Spinal cord (tissue), 10 donors: ENCODE measurements at places on chromosomes 3 and 15. TPM values are rescaled to one million over a fixed set of nuclear protein-coding genes. Genes with fewer than 3 reads are reported as not detected.

DNA sequence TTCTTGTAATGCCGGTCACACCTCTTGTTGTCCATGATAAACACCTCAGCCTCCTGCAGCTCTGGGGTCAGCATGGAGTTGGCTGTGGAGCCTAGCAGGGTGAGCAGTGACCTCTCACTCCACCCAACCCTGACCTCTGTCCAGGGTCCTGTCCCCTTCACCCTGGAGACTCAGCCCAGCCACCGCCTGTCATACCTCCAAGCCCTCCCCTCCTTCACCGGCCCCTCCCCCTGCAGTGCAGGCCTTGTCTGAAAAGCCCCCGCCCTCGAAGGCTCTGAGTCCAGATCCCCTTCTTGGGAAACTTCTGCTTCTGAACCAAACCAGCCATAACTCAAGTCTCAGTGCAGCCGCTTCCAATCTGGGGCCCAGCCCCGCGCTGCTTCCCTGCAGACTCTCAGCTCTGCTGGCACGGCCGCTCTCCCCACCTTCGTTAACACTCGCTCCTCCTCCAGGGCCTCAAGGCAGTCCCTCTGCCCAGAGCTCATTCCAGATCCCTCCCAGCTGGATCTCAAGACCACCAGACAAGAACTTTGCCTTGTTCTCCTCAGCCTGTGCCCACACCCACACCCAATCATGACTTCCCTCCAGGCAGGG, 25.4 kb upstream of the PRSS50 start:
- DNase-seq: no peak

DNA sequence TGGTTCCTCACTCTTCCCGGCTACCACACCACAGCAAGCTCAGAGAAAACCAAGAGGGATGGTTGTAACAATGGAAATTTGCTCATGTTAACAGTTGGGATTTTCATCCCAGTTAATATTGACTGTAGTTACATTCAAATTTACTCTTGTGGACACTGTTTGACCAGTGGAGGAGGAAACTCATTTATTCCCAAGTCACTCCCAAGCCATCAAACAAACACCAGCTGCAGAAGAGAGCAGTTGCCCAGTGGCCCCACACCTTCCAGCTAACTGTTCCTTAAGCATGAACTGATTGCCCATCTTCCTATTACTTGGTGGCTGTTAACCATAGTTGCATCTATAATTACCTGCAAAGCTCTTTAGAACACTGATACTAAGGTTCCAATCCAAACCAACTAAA, 24.1 kb upstream of the MECOM start:
- no peak for DNase-seq

DNA sequence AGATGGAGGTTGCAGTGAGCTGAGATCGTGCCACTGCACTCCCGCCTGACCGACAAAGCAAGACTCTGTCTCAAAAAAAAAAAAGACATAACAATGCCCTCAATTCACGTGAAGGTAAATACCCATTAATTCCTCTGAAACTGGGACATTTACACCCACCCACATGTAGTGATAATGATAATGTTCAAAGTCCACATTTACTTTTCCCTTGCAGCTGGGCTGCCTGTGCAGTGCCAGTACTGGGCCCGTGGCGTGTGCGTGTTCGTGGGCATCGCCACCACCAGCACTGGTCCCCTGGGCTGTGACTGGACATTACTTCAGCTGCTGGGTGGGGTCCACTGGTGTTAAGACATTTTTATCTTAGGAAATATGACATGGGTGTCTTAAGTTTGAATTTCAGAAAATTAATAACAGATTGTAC, 123.6 kb downstream of the SLC25A26 start:
- DNase-seq: no peak

DNA sequence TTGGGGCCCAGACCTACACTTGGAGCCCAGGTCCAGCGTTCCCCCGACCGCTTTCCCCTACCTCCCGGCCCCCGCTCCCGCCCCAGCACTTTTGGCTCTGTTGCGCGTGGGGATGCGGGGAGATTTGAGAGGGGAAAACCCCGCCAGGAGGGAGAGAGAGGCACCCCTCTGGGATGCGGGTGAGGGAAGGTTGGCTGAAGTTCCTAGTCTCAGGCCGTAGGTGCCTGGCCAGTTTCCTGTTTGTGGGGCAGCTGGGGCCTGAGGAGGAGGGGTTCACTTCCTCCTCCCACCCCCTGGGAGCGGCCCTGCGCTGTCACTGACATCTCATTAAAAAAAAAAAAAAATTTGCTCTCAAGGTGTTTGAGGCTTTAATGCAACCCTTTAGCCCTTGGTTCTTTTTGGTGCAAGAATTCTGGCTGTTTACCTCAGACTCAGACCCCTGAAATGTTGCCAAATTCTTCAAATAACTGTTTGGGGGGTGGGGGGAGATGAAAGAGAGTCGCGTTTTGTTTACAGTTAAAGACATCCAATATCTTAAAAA, 2.6 kb downstream of the FAM43A start:
- DNase-seq: no peak

GRCh38 chr3:160247766-160248165, 22.5 kb downstream of the C3orf80 start:
- DNase-seq: peak; percentile 72

- DNase-seq: no peak
These were observed 9.1 kb upstream of the GNAI2 start for GRCh38 chr3:50226888-50227389.

- no peak for DNase-seq
These were observed 287.2 kb downstream of the CGGBP1 start for GRCh38 chr3:87771337-87772192.

DNA sequence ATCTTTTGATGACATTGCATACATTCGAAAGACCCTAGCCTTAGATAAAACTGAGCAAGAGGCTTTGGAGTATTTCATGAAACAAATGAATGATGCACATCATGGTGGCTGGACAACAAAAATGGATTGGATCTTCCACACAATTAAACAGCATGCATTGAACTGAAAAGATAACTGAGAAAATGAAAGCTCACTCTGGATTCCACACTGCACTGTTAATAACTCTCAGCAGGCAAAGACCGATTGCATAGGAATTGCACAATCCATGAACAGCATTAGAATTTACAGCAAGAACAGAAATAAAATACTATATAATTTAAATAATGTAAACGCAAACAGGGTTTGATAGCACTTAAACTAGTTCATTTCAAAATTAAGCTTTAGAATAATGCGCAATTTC, 16.7 kb downstream of the KCNMB3 start:
- DNase-seq: no peak

DNA sequence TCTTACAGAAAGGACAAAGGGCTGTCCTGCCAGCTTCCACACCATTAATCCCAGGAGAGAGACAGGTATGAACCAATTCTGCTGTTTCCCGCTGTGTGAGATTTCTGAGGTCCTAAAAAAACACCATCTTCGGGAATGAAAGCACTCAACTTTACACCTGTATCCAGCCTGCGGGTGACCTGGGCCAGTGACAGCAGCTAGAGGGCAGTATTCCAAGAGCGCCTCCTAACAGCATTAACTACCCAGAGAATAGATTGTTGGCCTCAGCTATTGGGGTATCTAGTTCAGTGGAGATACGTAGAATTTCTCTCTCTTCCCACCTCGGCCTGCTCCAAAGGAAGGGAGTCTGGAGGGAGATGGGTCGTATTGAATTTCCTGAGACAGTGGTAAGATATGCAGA, 55.1 kb downstream of the WDR76 start:
- DNase-seq: no peak

DNA sequence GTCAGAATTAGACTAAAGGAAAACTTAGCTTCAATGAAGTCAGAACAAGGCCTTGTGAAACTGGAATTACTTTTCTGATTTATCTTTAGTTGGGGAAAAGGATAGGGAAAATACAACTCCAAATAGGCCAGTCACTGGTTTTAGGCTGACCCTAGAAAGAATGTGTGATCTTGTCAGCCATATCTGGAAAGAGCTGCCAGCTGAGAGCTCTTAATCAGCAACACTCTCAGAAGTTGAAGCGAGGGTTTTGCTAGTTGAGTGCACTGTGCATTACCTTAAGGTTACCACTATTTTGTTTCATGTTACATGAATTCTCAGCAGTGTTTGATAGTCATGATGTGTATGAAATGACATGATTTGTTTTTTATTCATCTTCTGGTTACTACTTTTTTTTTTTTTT, 905.3 kb upstream of the ALCAM start:
- no peak for DNase-seq

GRCh38 chr3:63043631-63044030, 168.4 kb upstream of the CADPS start:
- no peak for DNase-seq

DNA sequence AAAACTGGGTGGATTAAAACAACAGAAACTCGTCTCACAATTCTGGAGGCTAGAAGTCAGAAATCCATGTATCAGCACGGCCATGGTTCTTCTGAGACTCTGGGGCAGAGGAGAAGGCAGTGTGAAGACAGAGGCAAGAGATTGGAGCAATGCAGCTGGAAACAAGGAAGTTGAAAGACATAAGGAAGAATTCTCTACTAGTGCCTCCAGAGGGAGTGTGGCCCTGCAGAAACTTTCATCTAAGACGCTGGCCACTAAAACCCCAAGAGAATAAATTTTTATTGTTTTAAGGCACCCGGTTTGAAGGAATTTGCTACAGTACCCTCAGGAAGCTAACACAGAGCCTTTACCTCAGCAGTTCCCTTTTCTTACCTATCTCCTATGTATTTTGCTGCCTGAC, 1012.2 kb upstream of the CADM2 start:
- no peak for DNase-seq

- DNase-seq: no peak
These were observed 20.5 kb upstream of the ACTC1 start for GRCh38 chr15:34815836-34816235.

GRCh38 chr3:20245781-20246180, 59.8 kb upstream of the SGO1 start:
- no peak for DNase-seq

- no peak for DNase-seq
These were observed at the start of gene ALS2CL for GRCh38 chr3:46693038-46693891. ALS2CL (minus strand) TSS chr3:46693679; CDS start chr3:46689440, 4,239 bp downstream.

DNA sequence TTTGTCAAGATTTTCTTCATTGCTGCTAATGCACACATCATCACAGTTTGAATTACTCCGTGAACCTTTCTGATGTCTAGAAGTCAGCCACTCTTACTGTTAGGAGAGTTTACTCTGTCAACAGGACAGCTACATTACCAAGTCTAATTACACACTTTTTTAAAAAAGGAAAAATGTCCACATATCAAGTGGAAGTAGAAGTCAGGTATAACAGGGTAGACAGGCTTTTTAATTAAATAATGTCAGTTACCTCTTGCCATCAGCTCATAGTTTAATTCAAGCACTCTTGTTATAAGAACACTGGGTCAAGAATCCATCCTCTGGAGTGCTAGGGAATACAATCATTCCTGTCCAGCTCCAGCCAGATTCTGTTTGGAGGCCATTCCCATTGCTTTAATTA, 232.8 kb downstream of the TAFA4 start:
- DNase-seq: peak; percentile 3

DNA sequence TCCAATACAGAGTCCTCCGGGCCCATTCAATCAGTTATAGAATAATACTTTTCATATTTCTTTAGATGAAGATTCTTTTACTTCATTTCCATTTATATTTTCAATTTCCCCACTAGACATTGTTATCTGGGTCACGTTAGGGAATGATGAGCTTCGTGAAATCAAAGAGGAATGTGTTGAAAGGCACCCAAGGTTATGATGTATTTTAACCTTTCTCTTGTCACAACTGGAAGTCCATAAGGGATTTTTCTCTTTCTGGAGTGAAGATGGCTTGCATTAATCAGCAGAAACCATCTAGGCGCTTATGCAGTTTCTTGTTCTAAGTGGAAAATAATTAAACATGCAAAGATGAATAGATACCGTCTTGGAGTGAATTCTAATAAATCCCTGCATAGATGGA, 180.5 kb downstream of the FEZF2 start:
- DNase-seq: no peak

GRCh38 chr3:126477061-126477380, 1.3 kb upstream of the ZXDC start:
- no peak for DNase-seq

DNA sequence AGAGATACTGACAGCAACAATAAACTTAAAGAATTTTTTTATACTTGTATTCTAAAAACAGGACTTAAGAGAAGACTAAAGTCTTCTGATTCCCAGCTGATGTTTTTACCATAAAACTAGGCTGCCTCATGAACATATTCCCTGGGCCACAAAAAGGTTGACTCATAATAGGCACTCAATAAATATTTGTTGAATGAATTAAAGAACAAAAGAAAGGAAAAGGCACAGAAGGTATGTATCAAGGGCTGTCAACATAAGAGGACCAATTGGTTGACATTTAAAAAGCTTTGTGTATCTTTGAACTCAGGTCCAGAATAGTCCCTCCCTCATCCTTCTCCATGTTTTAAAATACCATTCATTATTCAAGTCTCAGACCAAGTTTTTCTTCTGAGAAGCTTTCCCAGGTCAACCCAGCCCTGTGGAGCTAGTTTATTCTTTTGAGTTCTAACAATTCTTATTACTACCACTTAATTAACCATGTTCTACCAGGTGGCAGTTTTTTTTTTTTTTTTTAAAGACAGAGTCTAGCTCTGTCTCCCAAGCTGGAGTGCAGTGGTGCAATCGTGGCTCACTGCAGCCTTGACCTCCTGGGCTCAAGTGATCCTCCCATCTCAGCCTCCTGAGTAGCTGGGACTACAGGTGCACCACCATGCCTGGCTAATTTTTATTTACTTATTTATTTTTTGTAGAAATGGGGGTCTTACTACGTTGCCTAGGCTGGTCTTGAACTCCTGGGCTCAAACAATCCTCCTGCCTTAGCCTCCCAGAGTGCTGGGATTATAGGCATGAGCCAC, 17.5 kb upstream of the ARHGEF3 start:
- DNase-seq: no peak

GRCh38 chr3:25913179-25913578, 123.3 kb downstream of the OXSM start:
- no peak for DNase-seq

The TMEM207 gene
- polyA plus RNA-seq: not detected

The TLR9 gene
- polyA plus RNA-seq: not detected

The POPDC2 gene
- polyA plus RNA-seq: 1.8 TPM

The AGBL1 gene
- 0.33 TPM for polyA plus RNA-seq

The RTP3 gene
- polyA plus RNA-seq: not detected

The AGTR1 gene
- polyA plus RNA-seq: 1.6 TPM

The BMF gene
- 8.0 TPM for polyA plus RNA-seq

The IMPG2 gene
- 0.65 TPM for polyA plus RNA-seq

The NMB gene
- 23.5 TPM for polyA plus RNA-seq

The A4GNT gene
- 0.33 TPM for polyA plus RNA-seq

The HDGFL3 gene
- polyA plus RNA-seq: 140 TPM
